Germinal center (tissue), 1 donor: ENCODE measurements at places on chromosomes 2 and 18.

- DNase-seq: no peak
Measured at GRCh38 chr2:83587309-83587708, 871.8 kb downstream of the SUCLG1 start.

GRCh38 chr2:117930775-117931174, 83.1 kb downstream of the CCDC93 start:
- no peak for DNase-seq

- DNase-seq: no peak
Measured at GRCh38 chr2:21020668-21021288, 23.1 kb downstream of the APOB start.

GRCh38 chr2:59804732-59805131, 748.7 kb downstream of the BCL11A start:
- DNase-seq: no peak

DNA sequence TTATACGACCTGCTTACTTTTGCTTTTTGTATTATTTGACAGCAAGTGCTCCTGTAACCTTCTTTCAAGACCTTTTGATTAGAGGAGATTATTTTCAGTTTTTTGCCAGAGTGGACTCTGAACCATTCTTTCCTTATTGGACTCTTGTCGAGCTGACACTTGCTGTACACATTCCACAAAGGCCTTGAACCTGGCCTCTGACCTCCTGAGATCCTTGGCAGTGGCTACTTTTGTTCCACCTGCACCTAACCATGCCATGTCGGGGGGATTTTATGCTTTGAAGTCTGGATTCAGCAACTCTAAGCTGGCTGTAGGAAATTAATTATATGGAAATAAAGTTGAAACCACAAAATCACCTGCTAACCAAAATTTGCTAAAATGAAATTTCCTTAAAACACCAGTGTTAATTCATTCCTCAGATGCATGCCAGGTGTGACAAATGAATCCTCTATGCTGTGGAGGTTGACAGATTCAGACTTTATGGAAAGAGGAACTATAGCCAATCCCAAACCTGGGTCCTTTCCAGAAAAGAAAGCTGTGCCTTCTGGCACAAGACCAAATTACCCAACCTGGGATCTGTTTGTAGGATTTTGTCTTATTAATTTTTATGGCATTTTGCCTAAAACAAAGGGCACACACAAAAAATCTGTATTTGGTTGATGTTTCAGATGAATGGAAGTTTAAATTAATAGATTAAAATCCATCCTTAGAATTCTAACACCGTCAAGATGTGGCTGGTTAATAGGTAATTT, 110.4 kb downstream of the CDC42EP3 start:
- no peak for DNase-seq
